AG08396 (cell line): ENCODE measurements at places on chromosomes 2 and 18.

- no peak for DNase-seq
Observed at GRCh38 chr18:79789901-79790890, 7.5 kb upstream of the KCNG2 start.

DNA sequence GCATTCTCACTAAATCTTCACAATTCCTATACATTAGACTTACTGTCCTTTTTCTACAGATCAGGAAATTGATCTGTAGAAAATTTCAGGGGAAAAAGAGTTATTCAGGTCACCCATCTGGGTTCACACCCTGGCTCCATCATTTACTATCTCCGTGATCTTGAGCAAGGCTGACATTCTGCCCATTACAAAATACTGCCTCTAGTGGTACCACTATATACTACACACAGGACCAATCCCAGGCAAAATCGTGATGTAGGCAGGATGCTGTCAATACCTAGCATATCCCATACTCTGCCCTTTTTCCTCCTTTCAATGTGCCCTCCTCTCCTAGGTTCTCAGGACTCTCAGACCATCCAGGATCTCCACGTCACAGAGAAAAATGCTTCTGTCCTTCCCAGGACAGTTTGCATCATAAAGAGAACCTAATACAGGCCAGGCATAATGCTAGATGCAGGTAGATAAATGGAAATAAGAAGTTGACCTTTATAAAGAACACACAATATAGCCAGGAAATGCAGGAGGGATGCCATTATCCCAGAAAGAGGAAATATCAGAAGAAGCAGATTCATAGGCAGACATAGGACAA, 101.9 kb downstream of the CDH20 start:
- peak; percentile 15 for DNase-seq

DNA sequence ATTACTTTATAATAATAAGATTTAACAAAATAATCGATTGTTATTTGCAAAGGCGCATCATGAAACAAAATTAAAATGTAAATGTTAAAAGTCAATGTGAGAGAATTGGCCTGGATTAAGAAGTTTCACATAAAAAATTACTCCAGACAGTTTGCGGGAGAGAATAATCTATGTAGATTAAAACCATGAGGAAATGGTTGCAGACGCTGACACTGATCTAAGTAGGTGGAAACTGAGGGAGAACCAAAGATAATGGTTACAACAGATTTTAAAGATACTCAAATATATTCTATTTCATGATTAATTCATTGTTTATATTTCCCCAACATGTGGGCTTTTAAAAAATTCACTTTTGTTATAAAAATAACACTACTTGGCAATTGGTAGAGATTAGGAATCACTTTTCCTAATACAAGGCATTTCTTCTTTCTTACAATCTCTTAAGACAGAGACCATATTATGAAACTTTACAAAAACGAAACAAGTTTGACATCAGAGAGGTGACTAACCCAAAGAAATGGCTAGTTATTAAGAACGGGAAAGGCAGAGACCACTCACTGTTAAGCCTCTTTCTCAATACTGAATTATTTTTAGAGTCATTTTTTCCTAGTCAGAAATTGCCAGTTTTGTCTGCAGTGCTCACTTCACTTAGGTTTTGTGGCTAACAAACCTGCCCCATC, 1.6 kb downstream of the KANSL1L start:
- peak; percentile 27 for DNase-seq

GRCh38 chr18:29160170-29160569, 983.2 kb upstream of the CDH2 start:
- no peak for DNase-seq

DNA sequence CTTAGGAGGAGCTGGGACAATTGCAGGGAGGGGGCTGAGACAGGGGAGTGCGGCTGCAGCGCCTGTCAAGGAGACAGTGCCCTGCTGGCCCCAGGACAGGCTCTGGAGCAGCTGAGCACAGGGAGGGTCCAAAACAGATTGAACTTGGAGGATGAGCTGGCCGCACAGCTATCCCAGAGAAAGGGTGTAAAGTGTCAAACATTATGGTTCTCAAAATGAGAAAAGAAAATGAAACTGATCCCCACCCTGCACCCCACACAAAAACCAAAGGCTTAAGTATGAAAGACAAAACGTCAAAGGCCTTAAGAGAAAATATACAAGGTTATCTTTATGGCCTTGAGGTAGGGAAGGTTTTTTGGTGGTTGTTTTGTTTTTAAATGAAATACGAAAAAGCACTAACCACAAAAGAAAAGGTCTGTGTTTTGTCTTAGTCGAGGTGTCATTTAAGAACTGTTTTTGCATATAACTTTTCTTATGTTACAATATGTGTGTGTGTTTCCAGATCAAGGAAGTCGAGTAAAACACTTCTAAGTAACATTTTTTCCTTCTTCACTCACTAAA, 111.8 kb downstream of the HDAC4 start:
- no peak for DNase-seq

DNA sequence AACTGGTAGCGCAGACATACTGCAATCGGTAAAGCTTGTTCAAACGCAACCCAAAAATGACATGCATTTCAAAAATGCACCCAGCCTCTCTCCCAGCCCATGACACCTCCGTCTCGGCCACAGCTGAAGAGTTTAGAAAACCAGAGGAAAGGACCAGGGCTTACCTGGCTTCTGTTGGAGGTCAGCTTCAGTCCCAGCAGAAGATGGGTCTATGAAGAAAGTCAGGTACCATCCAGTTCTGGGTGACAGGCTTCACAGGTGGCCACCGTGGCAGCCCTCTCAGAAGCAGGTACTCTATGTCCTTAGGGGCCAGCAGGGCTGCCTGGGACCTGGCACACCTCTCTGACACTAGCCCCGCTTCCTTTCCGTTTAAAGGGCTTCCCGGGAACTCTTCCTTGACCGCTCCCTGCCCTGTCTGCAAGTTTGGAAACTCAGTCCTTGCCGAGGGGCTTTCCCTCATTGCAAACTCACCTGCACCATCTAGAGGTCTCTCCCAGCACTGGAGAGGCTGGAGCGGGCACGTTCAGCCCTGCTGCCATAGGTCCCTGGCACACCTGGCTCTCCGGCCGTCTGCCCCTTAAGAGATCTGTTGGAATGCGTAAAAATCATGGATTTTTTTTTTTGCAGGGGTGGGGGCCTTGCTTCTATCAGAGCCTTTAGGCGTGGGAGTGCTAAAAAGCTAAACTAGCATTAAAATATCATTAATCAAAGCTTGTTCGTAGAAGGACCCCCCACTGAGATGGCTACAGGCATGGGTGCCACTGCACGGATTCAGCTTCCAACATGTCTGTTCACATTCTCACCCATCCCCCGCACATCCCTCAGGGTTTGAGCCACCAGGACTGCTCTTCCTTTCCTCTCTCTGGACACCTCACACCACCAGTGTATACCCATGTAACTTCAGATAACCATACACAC, at the start of gene EDAR:
TSS of gene EDAR (minus strand) at position 425 of the 918 bp plus-strand sequence. CDS start 58,206 bp downstream, outside the sequence.
- DNase-seq = no peak

GRCh38 chr2:37262522-37262921, 31.1 kb downstream of the NDUFAF7 start:
- no peak for DNase-seq

DNA sequence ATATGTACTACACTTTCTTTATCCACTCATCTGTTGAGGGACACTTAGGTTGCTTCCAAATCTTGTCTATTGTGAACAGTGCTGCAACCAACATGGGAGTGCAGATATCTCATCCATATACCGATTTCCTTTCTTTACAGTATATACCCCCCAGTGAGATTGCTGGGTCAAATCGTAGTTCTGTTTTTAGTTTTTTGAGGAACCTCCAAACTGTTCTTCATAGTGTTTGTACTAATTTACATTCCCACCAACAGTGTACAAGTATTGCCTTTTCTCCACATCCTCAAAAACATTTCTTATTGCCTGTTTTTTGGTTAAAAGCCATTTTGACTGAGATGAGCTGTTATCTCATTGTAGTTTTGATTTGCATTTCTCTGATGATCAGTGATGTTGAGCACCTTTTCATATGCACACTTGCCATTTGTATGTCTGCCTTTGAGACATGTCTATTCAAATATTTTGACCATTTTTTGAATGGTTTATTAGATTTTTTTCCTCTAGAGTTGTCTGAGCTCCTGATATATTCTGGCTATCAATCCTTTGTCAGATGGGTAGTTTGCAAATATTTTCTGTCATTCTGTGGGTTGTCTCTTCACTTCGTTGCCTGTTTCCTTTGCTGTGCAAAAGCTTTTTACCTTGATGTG, 12.2 kb downstream of the PLEK start:
- DNase-seq = no peak

DNA sequence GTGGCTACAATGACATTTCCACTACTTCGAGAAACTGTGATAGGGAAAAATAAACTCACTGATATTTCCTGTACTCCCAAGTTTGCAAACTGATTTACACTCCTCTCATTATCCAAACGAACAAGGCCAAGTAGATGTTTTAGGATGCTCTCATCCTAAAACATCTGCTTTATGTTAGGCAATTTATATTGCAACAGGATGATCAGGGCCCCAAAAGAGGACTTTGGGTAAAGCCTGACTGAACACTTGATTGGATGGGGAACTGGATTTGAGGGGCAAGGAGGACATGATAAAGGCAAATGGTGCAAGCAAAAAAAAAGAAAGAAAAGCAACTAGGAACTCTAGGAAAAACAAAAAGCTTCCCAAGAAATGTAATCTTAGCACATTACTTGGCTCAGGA, 2.1 kb upstream of the HES6 start:
- DNase-seq = no peak

GRCh38 chr2:141331127-141331526, 799.7 kb downstream of the LRP1B start:
- no peak for DNase-seq

- no peak for DNase-seq
Observed at GRCh38 chr2:18422432-18423165, 137.9 kb downstream of the RDH14 start.

DNA sequence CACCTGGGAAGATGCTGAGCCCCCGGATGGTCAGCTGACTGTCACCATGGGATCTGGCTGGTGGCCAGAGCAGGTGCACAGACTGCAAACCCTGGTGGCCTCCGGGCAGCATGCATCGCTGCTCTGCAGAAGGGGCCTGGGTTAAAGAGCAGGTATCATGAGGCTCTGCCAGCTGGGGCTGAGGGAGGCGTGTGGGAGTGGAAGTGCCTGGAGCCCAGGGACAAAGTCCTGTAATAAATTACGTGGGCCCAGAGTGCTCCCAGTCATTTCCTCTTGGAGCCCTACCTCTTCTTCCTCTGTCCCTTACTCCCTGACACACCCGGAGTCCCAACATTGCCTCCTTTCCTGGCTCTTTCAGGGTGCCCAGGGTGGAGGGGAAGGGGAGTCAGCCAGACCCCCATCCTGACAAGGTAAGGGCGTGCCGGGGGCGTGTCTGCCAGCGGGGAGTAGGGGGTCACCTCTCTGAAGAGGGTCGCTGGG, at the start of gene MYO7B:
TSS of gene MYO7B (plus strand) at position 262 of the 480 bp plus-strand sequence. CDS start 24,040 bp downstream, outside the sequence.
- no peak for DNase-seq

GRCh38 chr2:146523196-146523595, 1321.6 kb upstream of the ACVR2A start:
- no peak for DNase-seq

GRCh38 chr2:224183086-224183485, 144.0 kb upstream of the SERPINE2 start:
- no peak for DNase-seq

- DNase-seq = no peak
Observed at GRCh38 chr18:13269013-13269280, 50.4 kb downstream of the LDLRAD4 start.

DNA sequence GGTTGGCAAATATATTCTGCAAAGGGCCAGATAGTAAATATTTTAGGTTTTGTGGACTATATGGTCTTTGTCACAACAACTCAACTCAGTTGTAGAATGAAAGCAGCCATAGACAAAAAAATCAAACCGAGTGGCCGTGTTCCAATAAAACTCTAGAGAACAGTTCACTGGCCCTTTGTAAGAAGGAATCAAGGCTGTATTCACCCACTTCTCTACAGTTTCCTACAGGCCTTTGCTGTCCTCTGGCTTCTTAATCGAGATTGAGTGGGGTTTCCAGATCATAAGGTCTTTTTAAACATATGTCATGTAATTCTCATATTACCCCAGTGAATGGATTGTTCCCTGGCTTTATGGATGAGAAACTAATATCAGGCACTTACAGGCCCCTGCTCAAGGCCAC, 448.9 kb upstream of the ETAA1 start:
- no peak for DNase-seq

DNA sequence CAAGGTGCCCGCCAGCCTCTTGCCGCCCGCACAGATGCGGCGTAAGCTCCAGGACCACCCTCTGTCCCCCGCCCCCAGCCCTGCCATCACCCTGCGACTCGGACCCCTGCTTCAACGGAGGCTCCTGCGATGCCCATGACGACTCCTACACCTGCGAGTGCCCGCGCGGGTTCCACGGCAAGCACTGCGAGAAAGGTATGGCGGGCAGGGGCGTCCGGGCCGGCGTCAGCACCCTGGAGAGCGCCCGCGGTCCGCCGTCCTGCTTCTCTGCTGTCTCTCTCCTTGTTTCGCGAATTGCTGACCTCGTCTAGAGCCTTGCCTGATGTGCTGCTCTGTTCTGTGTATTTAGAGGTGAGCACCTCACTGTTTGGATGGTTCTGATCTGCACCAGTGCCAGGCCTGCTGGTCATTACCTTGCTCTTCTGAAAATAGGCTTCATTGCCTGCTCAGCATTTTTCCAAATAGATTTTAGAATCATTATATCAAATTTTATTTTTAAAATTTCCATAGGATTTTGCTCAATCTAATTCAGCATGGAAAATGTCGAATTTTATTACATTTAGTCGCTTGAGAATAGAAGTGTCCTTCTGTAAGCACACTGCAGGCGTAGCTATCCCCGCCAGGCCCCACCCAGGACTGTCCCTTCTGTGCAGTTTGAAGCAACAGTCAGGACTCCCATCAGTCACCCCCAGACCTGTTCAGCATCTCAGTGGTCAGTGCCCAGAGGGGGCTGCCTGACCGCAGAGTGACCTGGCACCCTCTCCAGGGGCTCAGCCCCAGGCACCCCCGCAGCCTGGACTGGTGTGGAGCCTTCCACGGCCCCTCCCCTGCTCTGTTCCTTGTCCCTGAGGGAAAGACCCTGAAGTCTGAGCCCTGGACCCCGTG, 51.6 kb downstream of the SNED1 start:
- no peak for DNase-seq

DNA sequence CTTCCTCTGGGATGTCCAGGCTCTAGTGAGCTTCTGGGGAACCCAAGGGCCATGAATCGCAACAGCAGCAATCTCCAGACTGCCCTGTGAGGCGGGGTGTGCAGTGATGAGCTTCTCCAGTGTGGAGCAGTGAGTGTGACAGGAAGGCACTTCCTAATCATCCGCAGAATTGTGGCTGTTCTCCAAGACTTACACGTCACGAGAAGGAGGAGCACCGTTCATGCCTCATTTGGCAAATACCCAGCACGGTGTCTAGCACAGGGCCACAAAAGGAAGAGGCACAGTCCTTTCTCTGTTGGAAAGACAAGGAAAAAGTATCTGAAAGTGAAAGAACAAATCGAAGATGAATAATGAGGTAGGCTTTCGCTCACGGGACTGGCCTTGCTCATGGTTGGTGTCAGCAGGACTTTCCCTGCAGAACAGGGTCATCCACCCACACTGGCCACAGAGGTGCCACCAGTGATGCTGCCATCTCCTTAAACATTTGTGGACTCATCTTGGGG, 125.1 kb upstream of the HAAO start:
- peak; percentile 50 for DNase-seq

GRCh38 chr2:114025030-114025429, 135.1 kb downstream of the ACTR3 start:
- no peak for DNase-seq
